Testis (tissue), 5 donors: ENCODE measurements at places on chromosomes 5 and 9.

DNA sequence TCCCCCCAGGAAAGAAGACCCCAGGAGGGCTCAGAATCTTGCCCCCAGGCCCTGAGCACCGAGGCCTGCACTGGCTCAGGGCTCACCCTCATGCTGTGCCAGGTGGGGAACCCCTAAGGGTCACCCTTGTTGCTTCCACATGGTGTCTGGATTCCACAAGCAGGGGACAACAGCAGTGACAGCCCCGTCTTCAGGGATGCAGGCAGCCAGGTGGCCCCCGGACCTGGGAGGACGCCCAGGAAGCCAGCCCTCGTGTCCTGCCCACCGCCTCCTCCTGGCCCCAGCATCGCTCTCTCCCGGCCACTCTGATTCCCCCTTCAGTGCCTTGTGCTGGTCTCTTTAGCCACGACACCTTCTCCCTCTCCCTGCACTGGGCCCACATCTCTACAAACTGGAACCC, 60.0 kb upstream of the SARDH start:
- no peak for DNase-seq

DNA sequence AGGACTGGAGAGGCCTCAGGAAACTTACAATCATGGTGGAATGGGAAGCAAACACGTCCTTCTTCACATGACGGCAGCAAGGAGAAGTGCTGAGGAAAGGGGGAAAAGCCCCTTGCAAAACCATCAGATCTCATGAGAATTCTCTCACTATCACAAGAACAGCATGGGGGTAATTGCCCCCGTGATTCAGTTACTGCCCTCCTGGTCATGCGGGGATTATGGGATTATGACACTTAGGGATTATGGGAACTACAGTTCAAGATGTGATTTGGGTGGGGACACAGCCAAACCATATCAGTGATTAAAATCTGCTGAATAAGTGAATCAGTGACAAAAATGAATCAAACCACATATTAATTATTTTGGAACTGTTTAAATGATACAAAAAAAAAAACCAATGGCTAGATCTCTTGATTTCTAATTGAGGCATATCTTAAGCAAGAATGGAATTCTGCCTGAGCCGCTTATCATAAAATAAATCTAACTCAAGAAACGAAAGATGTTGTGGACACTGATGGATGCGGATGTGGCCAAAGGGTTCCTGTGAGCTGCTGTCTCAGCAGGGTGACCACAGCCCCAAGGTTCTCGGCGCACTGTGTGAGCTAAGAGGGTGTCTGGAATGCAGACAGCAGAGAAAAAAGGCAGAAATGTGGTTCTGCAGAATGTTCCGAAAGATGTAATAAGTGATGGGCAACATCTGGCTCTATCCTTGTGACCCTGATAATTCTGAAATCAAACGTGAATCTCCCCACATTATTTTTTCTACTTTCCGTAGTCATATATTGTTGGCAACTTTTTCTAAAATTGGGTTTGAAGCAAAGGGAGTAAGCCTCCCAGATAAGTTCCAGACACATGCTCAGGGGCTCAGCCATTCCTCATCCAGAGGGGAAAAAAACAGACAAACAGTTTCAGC, 107.2 kb upstream of the ICE1 start:
- DNase-seq, result no peak

- no peak for DNase-seq
Observed at GRCh38 chr9:3170819-3171218, 326.9 kb upstream of the PUM3 start.

GRCh38 chr5:54438620-54439389, 16.7 kb upstream of the HSPB3 start:
- DNase-seq, result no peak

GRCh38 chr5:40984884-40985283, 75.6 kb downstream of the C7 start:
- no peak for DNase-seq

DNA sequence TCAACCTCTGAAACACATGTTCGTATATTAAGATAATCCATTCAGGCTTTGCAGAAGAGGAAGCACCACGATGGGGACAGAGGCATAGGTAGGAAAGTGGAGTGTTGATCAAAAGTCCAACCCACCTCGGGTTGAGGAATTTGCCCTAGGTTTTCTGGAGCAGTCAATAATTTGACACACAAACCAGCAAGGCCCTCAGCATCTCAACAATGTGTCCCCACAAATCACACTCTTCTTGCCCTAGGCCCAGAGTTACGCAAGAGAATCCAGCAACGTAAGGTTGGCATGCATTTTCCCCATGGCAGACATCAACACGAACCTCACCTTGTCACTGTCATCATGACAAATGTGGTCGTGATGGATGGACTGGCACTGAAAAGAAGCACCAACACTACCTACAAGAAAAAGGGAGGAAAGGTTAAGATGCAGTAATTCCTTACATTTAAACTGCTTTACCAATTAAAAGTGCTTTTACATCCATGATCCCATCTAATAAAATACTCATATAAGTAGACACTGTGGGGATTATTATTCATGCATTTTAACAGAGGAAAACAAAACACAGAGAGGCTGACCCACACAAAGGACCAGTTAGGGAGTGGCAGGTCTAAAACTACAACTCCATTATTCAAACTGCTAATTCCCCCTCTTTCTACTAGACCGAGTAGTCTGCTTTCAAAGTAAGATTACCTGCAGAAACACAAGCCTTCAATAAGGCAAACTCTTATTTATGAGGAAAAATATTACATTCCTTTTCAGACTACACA, 24.4 kb upstream of the RNF38 start:
- DNase-seq, result no peak

- DNase-seq, result no peak
Observed at GRCh38 chr9:92983984-92984589, 36.8 kb downstream of the FGD3 start.

GRCh38 chr9:109466623-109467590, 31.2 kb downstream of the PTPN3 start:
- no peak for DNase-seq

GRCh38 chr9:68584189-68585033, 43.7 kb upstream of the TMEM252 start:
- DNase-seq, result peak; percentile 94

- peak; percentile 76 for DNase-seq
Observed at GRCh38 chr9:136625101-136626065, 37.3 kb upstream of the EGFL7 start.

DNA sequence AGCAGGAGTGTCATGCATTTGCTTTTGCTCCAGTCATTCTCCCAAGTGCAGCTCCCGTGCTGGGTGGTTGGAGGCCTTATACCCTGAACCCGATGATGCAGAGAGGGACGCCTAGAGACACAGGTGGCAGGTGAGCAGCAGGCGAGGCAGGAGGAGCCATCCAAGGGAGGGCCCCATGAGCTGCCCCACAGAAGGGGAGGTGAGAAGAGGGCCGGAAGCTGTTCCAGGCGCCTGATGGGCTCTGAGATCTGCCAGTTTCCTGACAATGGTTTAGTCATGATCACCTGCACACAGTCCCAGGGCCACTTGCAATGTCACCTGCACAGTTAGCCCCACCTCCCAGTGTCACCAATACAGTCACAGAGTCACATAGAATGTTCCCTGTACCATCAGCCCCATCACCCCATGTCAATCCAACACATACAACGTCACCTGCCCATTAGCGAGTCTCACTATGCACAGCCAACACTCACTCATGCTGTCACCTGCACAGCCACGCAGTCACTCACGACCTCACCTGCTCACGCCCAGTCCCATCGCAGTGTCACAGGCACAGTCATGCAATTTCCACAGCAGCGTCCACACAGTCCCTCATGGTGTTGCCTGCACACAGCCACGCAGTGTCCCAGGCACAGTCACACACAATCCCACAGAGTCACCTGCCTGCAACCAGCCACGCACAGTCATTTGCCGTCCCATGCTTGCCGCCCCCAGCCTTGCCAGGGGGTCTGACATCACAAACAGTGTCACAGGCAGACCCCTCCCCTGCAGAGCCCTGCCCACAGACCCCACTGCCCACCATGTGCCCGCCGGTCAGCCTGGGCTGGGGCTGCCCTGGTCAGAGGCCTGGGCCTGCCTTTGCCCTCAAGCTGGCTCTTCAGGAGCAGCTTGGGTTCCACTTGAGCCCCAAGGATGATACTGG, 113.4 kb downstream of the LHX2 start:
- DNase-seq, result no peak

GRCh38 chr9:95880021-95880690, 4.7 kb downstream of the ERCC6L2 start:
- DNase-seq, result no peak

- no peak for DNase-seq
Observed at GRCh38 chr5:159420940-159421339, 90.7 kb upstream of the IL12B start.

- DNase-seq, result no peak
Observed at GRCh38 chr9:89721176-89721700, 116.4 kb downstream of the GADD45G start.

DNA sequence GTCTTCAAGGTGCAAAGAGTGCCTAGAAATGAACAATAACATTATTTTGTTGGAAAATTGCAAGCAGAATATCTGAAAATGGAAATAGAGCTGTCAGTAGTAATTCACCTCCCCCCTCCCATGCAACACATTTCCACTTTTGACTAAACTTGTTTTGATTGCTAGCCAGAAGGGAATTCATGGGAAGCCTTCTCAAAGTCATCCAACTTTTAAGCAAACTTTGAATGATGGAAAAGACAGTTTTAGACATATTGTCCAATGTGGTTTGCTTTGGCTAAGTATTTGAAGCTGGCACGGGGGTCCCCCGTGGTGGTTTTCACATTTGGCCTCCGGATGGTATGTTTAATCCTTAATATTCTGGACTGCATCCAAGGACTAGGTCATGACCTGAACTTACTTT, 7.5 kb downstream of the NR2F1 start:
- no peak for DNase-seq

DNA sequence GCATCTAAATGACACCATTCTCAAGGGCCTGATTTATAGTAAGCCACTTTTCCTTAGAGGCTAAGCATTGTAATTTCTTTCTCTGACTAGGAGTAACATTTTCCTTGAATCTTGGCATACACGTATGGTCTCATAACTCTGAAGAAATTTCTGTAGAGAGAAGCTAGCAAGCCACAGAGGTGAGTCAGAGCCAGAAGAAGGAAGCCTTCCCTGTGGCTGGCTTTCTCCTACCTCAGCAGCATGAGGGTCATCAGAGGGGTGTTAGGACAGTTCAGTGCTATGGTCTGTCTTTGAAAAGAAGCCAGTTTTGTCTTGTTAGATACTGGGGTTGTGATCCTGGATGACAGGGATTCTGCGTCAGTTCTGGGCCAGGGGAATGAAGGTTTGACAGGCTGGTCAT, 3.2 kb downstream of the SNX30 start:
- DNase-seq, result no peak

DNA sequence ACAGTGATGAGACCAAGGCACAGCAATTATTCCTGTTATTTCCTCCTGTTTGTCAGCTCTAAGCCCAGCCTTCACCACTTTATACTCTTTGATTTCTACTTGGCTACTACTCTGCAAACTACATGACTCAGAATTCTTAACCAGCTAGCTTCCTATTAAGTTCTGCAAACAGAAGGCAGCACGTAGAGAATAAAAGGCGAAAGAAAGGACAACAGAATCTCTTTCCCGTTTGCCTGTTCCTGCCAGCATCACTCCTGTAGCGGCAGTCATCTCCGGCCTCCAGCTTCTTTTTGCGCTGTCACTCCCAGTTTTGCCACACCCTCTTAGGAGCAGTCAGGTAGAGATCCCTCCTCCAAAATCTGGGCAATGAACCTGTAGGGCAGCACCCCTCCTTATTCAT, 29.9 kb downstream of the DPYSL3 start:
- no peak for DNase-seq

GRCh38 chr9:98146101-98146991, 27.3 kb upstream of the TRIM14 start:
- DNase-seq, result no peak

GRCh38 chr5:141517880-141518617, 29.2 kb downstream of the PCDHGC5 start:
- no peak for DNase-seq

DNA sequence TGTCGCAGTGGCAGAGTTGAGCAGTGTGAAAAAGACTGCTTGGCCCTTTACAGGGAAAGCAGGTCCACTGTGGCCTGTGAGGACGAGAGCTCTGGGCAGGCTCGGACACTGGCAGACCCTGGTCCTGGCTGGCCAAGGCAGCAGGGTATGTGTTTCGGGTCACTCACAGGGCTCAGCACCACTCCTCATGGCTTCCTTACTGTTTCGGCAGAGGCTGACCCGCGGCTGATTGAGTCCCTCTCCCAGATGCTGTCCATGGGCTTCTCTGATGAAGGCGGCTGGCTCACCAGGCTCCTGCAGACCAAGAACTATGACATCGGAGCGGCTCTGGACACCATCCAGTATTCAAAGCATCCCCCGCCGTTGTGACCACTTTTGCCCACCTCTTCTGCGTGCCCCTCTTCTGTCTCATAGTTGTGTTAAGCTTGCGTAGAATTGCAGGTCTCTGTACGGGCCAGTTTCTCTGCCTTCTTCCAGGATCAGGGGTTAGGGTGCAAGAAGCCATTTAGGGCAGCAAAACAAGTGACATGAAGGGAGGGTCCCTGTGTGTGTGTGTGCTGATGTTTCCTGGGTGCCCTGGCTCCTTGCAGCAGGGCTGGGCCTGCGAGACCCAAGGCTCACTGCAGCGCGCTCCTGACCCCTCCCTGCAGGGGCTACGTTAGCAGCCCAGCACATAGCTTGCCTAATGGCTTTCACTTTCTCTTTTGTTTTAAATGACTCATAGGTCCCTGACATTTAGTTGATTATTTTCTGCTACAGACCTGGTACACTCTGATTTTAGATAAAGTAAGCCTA, 15.7 kb downstream of the SQSTM1 start:
- no peak for DNase-seq

DNA sequence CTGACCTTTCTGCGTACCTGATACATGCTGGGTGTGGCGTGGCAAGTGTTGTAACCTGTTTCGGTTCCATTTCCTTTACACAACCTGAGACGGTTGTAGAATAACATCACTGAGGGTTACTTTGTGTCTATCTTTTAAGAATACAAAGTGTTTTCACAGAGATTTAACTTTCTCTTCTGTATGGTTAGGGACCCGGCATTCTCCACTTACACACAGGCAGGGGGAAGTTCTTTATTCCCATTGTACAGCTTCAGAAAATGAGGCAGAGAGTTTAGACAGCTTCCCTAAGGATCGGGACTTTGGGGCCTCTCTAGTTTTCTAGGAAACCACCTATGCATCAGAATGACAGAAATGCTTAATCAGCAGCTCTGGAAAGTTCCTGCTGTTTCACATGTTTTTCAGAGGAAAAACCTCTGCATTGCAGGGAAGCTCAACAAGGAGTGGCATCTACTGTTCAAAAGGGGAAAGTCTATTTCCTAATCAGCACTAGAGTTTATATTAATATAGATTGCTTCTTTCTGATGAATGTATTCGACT, 41.3 kb downstream of the CAST start:
- no peak for DNase-seq
